IPS-NIHi11 (cell line): ENCODE measurements at places on chromosomes 12 and 14.

DNA sequence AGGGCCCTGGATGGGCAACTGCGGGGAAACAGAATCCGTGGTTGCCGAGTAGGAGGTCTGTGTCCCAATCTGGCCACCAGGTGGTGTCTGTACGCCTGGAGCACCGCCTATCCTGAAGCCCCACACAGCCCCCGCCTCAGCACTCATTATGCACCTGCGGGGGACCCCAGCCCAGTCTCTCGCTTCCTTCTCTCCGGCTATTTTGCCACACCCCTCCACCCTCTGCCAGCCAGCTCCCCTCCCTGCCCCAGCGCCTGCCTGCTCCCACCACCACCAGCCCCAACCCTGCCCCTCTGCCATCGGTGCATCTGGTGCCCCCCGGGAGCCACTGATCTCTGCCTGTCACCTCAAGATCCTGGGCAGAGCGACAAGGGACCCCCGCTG, 2.2 kb upstream of the NXPH4 start:
- DNase-seq: peak; percentile 82

DNA sequence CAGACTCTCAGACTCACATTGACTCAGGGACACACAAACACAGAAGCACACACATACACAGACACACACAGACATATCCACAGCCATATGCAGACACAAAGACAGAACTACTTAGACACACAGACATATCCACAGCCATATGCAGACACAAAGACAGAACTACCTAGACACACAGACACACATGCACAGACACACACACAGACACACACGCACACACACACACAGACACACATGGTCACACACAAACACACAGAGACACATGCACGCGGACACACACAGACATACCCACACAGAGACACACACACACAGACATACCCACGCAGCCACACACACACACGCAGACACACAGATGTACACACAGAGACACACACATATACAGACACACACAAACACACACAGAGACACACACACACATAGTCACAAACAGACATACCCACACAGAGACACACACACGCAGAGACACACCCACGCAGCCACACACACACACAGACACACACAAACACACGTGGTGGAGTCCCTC, 25.7 kb downstream of the SERPINA1 start:
- no peak for DNase-seq

- DNase-seq: no peak
These were observed 10.8 kb downstream of the MTERF2 start for GRCh38 chr12:106975993-106976658.

DNA sequence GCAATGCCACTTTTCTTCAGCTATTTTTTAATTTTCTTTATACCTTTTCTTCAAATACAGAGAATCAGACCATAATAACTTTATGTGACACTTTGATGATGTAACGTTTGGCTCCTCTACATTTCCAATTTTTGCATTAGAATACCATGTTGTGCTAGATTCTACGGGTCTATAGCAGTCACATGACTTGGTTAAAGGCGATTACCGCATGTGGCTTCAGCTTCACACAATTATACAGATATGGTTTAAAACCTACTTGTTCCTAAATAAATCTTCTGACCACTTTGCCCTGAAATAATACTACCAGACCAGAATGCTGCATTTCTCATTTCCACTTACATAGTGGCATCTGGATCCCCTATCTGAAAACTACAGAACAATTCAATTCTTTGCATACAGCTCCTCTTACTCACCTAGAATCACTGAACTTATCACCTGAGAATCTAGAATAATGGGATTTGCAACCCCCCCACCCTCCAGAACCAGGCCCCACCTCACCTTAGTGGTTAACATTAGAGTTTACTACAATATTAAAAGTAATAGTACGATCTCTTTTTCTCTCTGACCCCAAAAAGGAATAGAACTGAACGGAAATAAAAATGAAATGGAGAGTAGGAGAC, 1.3 kb downstream of the MAX start:
- no peak for DNase-seq

- no peak for DNase-seq
These were observed 116.9 kb downstream of the PAWR start for GRCh38 chr12:79573820-79574219.

- DNase-seq: no peak
These were observed 4.2 kb downstream of the CDK2AP1 start for GRCh38 chr12:123267335-123267920.

GRCh38 chr12:40469736-40470135, 222.5 kb upstream of the CNTN1 start:
- no peak for DNase-seq

DNA sequence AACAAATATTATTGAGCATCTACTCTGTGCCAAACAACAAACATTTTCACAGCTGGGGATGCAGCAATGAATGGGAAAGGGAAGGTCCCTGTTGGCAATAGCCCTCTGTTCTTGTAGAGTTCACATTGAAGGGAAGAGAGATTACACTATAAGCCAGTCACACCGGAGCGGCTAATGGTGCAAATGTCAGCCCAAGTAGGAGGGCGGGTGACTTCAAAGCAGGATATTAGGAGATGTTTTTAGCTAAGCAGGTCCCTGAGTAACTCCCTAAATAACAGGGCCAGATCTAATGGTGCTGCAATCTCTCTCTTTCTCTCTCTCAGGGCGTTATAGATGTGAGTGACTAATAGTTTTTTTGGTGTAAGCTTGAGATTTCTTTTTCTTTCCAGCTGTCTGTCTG, 30.7 kb downstream of the FLVCR2 start:
- DNase-seq: no peak

DNA sequence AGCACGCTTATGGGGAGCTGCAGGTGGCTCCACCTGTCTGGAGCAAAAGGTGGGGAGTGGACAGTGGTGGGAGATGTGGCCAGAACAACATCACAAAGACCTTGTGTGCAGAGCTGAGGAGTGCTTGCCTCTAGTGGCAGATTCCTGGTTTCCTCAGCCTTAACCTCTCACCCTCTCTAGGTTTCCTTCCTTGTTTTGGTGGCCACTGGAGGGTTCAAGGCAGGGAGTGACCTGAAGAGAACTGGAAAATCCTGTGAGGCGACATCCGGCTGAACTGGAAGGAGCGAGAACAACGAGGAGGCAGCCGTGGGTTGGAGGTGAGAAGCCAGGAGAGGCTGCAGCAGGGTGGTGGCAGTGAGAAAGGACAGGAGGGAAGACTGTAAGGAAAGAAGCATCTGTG, 6.3 kb upstream of the FLVCR2 start:
- no peak for DNase-seq

DNA sequence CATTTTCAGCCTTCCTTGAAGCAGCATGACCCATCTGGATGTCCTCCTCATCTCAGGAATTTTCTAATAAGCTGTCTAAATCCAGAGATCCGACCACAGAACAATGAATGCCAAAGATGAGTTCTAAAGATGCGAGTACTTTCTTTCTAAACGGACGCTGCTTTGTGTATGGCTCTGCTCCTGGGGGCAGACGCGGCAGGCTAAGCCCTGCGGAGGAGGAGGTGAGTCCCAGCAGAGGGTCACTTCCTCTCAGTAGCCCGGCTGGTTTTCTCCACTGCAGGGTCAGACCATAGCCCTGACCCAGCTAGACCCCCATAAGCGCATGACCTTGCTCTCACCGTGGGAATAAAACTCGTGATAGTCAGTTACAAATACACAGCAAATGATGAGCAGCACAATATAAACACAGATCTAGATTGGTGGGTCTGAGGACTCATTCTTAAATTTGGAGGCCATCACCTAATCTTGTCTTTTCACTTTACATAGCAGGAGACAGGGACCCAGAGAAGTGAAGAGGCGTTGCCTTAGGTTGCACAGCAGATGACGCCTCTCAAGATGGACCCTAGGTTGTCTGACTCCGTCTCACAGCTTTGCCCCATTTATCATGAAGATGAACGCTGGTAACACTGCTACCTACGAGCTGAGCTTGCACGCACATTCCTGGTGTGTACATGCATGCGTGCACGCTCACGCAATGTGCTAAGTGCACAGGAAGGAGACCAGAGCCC, 16.6 kb downstream of the SSH1 start:
- DNase-seq: no peak

GRCh38 chr14:100696590-100696989, 30.1 kb upstream of the DLK1 start:
- no peak for DNase-seq

GRCh38 chr14:72616811-72617210, 277.1 kb downstream of the DPF3 start:
- no peak for DNase-seq

DNA sequence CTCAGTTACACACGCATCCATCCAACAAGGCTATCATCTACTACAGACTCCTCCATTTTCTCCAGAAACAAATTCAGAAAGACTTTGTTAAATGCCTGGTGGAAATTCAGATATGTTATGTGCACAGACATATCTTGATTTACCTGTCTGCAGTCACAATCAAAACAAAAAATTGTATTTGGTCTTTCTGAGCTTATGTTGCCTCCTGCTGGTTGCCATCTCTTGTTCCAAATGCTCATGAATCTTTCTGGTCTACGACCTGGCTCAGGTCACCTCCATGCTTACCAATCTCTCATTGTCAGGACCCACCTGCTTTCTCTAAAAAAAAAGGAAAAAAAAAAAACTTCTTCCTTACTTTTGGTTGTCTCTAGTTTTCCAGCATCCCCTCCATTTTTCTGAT, 169.2 kb upstream of the PLXNC1 start:
- DNase-seq: peak; percentile 33

GRCh38 chr14:105471823-105472485, 2.7 kb upstream of the CRIP2 start:
- no peak for DNase-seq

DNA sequence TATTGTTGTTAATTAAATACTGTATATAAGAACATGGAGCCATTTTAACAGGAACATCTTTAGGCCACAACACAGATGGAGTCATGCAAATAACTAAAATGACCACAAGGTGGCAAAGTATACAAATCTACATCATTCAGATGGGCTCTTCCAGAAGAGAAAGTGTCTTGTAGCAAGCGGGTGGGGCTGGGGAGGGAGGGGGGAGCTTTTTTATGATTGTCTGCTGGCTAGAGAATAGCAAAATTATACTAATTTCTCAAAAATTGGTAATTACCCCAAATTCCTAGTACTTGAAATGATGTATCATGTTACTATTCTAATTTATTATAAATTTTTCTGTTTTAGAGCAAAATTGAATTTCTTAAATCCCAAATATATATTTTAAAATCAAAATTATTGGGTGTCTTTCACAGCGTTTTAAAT, 378.7 kb downstream of the PRKD1 start:
- DNase-seq: peak; percentile 66
